Suprapubic skin (tissue), 4 donors: ENCODE measurements at places on chromosomes 5 and 9. TPM values are rescaled to one million over a fixed set of nuclear protein-coding genes. Genes with fewer than 3 reads are reported as not detected.

The PRR16 gene
- 1.1 TPM for total RNA-seq

The PURA gene
- total RNA-seq = 24.9 TPM

The LCN10 gene
- not detected for total RNA-seq

The TTF1 gene
- 9.5 TPM for total RNA-seq

The LMX1B gene
- total RNA-seq = 2.4 TPM

The CFAP90 gene
- total RNA-seq = 1.4 TPM

The FAXDC2 gene
- total RNA-seq = 62.1 TPM

- DNase-seq = no peak
Observed at GRCh38 chr5:56900858-56901578, 8.4 kb upstream of the SETD9 start.

- no peak for DNase-seq
Observed at GRCh38 chr5:180259260-180259611, 32.6 kb downstream of the MAPK9 start.

- no peak for DNase-seq
Observed at GRCh38 chr5:39498278-39498952, 73.6 kb upstream of the DAB2 start.

- DNase-seq = peak; percentile 76
Observed at GRCh38 chr5:177446200-177447065, at the start of gene PRR7. Gene PRR7 (plus strand): TSS chr5:177446814. CDS start chr5:177455068, 8,254 bp downstream.

- DNase-seq = no peak
Observed at GRCh38 chr9:121963528-121963995, 129.5 kb downstream of the TTLL11 start.

DNA sequence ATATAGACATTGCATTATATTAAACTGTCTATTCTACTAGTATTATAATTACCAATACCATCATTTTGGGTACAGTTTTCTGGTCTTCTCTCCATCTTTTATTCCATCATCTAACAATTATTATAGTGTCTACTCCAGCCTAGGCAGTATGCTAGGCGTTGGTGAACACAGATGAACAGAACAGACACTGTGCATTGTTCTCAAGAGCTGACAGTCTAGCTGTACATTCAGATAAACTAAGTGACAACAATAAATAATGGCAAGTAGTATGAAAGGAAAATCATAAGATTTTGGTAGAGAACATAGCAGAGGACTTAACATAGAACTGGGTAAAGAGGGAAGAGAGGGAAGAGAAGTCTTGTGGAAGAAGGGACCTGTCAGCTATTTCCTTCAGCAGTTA is 12.5 kb upstream of the SGCD start:
- no peak for DNase-seq

DNA sequence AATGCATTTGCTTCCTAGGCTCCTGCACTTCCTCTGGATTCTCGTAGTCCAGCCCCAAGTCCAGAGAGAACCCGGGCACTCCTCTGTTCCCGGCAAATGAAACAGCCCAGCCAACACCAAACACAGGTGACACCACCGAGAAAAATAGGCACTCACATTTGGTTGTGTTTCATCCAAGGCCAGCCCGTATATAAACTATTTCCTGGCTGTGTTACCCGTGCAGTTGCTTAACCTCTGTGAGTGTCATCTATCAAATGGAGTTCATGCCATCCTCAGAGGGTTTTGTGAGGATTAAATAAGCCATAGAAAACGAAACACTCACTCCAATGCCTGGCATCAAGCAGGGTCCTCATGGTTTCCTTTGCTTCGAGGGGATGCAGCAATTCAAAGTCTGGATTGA is 115.2 kb downstream of the BOD1 start:
- DNase-seq = no peak

- no peak for DNase-seq
Observed at GRCh38 chr5:96058084-96058483, 96.4 kb upstream of the ELL2 start.

- DNase-seq = peak; percentile 16
Observed at GRCh38 chr9:131436865-131437271, 43.0 kb downstream of the PRRC2B start.

GRCh38 chr5:39080597-39081204 is 6.5 kb upstream of the RICTOR start:
- DNase-seq = no peak

DNA sequence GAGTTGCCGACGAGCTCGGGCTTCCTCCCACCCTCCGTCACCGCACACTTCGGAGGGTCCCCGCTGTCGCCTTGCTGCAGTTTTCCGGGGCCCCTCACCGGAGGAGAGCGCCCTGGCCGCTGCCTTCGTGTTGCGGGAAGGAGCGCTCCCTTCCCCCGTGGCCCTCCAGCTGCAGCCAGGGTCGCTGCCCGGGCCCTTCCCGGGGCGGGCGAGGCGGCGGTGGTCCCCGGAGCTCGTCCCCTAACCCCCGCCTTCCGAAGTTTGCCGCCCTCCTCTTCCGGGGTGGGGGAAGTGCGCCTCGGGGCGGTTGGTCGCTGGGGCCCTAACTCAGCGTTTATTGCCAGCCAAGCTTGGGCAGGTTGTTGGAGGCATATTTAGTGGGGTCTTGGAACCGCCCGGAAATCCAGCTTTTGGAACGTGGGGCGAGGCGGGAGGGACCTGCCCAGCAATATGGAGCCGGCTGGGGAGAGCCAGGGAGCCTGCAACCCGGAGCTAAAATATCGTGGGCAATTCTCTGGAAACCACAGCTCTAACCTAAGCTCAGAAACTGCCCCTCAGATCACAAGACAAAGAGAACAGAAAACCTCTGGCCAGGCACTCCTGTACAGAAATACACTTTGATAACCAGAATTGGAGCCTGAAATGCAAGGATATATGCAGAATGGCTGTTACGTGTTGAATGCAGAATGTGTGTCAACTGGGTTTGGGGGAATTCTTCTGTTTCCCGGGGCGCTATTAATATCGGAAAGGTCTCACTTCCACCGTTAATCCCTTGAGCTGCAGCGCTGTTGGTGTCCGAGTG is 890 bp downstream of the PIK3R1 start:
- no peak for DNase-seq

- no peak for DNase-seq
Observed at GRCh38 chr5:148962761-148963324, 100.0 kb downstream of the SH3TC2 start.

DNA sequence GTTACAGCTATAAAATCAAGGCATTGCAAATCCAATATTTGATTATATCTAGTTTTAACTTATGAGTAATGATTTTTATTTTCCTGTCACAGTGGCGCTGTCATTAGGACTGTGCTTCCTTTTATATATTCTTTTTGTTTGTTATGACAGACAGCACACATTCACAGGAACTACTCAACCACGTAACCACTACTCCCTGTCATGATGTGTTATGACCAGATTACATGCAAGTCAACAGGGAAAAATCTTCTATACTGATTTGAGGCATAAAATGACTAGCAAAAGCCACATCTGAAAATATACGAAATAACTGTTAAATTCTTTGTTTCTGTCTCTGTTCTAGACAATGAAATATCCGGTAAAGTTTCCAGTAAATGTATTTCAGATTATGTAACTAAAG is 25.4 kb downstream of the SREK1 start:
- DNase-seq = no peak

DNA sequence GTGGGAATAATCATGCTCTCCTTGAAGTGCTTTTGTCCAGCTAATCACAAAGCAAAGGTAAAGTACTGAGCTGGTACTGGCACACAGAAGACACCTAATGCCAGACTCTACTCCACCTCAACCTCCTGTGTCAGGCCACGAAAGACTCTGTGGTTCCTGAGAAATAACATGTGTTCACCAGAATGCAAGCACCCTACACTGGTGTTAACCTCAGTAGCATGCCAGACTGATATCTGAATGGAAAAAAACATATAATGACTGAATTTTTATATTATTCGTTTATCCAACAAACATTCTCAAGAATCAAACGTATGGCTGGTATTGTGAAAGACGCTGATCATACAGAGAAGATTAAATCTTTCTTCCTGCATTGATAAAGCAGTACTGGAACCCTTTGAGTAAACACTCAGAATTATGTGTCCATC is 97.1 kb upstream of the IFNE start:
- no peak for DNase-seq

DNA sequence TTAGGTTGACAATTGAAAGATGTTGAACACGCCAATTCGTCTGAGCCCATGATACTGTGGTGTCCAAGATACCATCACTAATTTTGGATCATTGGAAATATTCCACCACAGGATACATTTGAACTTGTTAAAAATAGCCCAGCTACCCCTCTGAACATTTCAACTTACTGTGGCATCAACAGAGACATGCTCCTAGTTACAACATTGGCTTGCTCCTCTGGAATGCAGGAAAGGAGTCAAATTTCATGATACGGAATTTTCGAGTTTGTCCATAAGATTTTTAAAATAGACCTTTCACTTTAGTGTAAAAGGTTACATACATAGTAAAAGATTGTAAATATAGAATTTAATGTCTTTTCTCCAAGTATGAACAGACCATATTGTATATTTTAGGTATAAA is 12.8 kb downstream of the SEMA5A start:
- DNase-seq = no peak

GRCh38 chr5:56211298-56211865 is 21.7 kb downstream of the ANKRD55 start:
- DNase-seq = no peak

DNA sequence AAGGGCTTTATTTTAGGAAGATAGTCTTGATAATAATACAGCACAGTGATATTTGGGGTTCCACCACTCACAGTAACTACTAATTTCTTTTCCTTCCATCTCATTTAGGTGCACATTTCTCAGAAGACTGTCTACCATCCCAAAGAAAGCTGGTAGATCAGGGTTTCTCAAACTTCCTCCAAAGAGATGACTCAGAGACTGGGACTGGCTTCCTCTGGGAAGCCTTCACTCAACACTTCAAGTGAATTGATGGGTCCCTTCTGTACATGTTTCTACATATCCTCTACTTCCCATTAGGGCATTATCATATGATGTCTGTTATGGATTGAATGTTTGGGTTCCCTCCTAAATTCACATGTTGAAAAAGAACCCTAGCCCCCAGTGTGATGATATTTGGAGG is 138.5 kb downstream of the SPOCK1 start:
- no peak for DNase-seq

DNA sequence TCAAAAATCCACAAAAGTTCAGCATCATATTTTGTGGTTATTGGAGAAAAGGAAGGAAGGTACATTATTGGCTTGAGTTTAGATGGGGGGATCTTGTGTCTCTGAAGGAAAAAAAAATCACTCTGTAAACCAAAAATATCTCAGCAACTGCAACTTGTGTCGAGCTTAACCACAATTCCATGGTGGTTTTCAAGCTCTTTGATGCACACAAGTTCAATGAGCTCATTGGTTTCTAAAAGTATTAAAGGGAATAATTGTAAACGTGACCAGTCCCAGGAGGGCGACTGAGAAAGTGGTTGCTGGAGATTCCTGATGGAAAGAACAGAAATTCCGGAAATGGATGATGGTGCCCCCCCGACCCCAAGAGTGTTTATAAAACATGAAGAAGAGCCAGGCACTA is 173.8 kb downstream of the PSAT1 start:
- DNase-seq = no peak

DNA sequence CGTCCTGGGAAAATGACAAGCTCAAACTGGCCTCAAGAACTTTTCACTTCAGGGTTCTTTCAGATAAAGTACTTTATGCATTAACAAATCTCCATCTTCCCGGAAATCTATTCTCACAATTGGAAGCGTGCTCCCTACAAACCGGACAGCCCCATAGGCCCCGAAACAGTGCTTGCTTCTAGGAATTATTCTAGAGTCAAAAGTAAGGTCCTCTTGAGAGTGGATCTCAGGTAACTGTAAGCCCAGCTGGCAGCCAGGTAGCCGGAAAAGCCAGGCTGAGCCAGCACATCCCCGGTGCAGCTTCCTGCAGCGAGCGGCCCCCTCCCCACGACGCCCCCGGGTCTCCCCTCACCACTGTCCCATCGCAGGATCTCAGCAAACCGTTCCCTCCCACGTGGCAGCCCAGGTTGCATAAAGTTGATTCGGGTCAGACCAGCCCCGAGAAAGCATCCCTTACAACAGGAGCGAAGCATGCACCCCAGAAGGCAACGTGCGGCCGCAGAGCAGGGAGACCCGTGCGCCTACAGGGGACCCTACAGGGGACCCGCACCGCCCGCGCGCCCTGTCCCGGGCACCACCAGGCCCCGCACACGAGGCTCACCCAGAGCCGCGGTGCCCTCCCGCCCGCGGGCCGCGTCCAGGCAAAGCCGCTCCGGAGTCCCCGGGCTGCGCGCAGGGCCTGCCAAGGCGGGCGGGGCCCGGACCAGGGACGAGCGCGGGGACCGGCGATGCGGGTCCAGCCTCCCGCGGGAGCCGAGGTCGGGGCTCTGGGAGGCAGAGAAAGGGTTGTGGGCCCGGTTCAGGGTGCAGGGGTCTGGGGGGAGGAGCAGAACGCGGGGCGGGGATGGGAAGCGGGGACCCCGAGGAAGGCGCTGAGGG is 920 bp downstream of the LPCAT1 start:
- DNase-seq = peak; percentile 74

- no peak for DNase-seq
Observed at GRCh38 chr5:95995962-95996489, 34.4 kb upstream of the ELL2 start.

DNA sequence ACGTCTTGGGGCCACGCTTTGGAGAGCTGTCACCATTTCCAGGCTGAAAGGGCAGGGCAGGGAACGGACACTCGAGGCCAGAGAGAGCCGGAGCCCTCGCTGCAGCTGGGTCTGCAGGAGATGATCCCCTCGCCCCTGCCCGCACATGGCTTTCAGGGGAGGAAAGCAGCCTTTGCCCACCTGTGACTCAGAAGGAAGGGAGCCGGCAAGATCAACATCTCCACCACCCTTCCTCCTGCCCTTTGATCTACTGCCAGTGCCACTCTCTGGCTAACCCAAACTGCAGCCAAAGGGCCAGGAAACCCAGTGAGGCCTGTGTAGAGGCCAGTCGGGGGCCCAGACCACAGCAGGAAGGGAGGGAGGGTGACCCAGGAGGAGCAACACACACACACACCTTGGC is 137.1 kb upstream of the ERCC6L2 start:
- no peak for DNase-seq

DNA sequence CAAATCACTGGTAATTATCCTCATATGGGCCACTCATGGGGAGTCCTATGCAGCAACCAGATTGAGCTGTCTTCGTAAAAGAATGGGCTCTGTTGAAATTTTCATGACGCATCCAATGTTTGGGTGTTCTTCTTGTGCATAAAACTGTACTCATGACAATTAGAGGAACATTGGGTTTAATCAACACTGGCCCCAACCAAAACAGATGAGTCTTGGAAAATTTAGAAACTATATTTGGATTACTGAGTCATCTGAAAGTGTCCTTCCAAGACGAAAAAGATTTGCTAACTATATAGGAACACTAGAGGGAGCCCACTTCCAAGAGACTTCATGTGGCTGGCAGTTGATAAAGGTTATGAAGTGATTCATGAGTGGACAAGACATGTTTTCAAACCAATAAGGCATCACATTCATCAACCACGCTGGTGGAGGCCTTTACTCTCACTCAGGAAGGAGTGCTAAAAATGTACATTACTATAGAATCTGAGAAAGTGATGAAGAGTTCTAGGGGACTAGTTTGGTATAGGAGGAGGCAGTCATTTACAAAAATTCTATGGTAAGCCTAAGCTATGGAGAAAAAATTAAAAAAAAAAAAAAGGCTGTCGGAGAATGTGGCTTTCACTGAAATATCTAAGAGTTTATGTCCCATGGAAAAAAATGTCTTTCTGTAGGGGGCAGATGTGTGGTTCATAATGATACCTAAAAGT is 313.5 kb downstream of the PRDM9 start:
- no peak for DNase-seq

GRCh38 chr5:154087260-154087659 is 48.5 kb downstream of the MFAP3 start:
- no peak for DNase-seq
